HuH-7 (cell line): ENCODE measurements at places on chromosomes 3 and 15.
A peak's percentile ranks its signal among the peaks of the same experiment; 100 is the strongest.

DNA sequence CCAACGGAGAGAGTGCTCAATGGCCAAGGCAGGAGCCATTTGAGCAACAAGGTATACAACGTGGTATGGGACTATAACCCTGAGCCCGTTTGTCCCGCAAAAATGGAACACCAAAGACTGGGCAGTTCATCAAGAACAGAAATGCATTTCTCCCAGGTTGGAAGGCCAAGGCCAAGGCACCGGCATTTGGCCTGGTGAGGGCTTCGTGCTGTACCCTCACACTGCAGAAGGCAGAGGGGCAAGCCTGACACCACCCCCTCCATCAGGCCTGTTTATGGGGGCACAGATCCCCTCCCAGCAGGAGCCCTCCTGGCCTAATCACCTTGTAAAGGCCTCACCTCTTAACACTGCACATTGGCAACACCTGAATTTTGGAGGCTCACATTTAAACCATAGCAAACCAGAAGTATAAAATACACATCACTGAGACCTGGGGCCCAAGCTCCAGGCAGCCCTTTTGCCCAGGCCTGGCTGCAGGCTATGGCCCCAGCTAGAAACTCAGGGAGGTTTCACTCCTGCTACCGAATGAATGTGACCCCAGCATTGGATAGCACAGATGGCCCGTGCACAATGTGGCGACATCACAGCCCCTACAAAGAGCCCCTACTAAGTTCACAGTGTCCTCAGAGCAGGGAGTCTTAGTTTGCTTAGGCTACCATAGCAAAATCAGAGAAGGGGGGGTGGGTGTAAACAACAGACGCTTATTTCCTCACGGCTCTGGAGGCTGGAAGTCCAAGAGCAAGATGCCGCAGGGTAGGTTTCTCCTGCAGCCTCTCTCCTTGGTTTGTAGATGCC, 47.1 kb downstream of the KLF15 start:
- no peak for DNase-seq

GRCh38 chr3:147418808-147419701, 9.9 kb downstream of the ZIC1 start:
- no peak for DNase-seq

- DNase-seq: peak; percentile 39
Measured at GRCh38 chr3:185796431-185797107, 28.3 kb downstream of the IGF2BP2 start.

DNA sequence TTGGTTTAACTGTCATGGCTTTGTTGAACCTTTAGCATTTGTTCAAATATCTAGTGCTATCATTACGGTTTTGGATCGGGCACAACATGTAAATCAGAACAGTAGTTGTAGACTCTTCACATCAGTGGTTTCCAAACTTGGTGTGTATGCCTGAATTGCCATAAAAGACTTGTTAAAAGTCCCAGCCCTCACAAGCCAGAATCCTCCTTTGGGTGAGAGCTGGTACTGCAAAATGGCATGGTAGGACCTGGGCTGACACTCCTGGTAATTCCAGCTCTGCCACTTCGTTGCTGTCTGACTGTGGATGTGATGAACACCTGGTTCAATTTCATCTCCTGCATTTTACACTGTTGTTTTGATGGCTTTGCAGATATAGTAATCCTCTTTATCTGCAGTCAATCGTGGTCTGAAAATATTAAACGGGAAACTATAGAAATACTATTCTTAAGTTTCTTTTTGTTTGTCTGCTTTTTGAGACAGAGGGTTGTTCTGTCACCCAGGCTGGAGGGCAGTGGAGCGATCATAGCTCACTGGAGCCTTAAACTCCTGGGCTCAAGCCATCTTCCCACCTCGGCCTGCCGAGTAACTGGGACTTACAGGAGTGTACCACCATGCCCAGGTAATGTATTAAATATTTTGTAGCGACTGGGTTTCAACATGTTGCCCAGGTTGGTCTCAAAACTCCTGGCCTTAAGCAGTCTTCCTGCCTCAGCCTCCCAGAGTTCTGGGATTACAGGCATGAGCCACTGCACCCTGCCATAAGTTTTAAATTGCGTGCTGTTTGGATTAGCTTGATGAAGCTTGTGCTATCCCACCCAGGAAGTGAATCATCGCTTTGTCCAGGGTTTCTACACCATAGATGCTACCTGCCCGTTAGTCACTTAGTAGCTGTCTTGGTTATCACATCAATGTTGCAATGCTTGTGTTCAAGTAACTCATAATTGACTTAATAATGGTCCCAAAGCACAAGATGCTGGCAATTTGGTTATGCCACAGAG, 61.6 kb downstream of the RAB7A start:
- no peak for DNase-seq

GRCh38 chr15:78156653-78157052, 7.5 kb downstream of the IDH3A start:
- no peak for DNase-seq

DNA sequence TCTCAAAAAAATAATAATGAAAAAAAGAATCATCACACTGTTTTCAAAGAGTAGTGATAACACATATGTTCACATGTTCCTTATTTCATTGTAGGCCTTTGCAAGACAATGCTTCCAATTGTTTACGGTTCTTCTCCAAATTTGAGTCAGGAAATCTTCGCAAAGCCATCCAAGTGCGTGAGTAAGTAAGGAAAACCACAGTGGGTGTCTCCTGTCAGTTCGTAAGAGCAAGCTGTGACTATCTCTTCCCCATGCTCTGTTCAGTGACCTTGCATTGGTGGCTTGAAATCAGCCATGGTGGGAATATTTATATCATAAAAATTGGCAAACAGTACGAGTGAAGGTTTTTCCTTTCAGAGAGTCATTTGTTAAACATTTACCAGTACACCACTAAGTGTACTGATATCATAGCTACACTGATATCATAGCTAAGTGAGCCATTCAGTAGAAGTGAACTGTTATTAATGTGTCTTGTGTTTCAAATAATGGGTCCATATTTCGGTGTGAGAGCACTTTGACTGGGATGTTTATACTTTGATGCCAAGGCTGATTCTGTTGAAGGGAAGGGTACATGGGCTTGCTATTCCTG, 187.3 kb downstream of the AGBL1 start:
- no peak for DNase-seq

GRCh38 chr3:50412231-50412754, 53.0 kb upstream of the TMEM115 start:
- DNase-seq: no peak

DNA sequence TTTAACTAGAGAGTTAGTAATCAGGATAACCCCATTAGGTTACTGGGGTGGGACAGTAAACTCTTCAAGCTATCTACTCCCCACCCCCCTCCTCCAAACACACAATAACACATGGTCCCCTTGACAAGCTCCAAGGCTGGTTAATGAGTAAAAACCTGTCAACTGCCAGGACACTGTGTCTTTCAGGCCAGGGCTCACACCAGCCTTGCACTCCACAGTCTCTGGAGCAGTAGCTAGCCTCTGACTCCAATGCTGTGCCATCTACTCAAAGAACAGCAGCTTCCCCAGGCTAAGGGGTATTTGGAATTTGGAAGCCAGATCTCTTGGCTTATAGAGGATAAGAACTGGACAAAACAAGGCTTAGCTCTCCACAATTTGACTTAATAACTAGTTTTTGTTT, 115.8 kb downstream of the LRIG1 start:
- DNase-seq: no peak

DNA sequence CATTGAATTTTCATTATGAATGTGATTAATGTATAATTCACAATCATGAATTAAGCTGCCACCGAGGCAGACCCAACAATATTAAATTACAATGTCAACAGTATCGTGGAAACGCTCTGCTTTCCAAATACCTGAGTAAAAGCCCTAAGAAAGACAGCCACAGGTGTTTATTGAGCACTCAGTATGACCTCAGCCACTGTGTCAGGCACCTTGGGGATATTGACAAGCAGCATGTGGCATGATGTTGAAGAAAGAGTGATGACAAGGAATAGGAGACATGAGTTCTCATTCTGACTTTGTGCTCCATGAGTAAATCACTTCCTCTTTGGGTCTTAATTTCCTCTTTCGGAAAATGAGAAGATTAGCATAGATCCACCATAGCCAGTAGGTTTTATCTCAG, 12.8 kb downstream of the C2CD4A start:
- no peak for DNase-seq

DNA sequence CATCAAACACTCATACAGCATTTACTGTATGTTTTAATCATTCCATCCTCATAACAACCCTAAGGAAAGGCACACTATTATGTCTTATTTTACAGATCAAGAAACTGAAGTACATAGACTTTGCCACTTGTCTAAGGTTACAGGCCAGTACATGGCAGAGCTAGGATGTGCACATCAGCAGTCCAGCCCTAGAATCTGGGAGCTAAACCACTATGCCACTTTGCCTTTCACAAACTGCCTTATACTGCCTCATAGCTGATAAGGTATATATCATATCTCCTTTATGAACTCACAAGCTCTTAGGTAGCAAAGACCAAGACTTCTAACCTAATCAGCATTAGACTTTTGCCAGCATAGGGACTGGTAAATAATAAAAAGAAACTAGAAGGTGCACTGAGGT, 49.1 kb downstream of the MYO9A start:
- DNase-seq: no peak

DNA sequence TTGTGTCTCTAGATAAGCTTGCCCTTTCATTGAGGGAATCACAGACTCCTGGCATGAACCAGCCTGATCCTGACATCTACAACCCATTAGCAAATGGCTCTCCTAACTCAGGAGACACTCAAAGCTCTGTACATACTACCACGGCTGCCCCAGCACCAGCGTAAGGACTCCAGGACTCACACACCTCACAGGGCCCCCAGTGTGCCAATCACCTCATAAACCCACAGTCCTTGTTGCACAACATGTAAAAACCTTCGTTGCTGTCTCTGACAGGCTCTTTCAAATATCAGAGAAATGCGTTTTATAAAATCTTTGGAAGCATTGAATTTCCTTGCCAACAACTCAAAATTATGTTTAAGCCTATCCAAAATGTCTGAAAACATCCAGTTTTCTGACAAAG, 7.3 kb downstream of the FYCO1 start:
- DNase-seq: peak; percentile 47

GRCh38 chr3:46925585-46925934, 48.0 kb downstream of the PTH1R start:
- no peak for DNase-seq

DNA sequence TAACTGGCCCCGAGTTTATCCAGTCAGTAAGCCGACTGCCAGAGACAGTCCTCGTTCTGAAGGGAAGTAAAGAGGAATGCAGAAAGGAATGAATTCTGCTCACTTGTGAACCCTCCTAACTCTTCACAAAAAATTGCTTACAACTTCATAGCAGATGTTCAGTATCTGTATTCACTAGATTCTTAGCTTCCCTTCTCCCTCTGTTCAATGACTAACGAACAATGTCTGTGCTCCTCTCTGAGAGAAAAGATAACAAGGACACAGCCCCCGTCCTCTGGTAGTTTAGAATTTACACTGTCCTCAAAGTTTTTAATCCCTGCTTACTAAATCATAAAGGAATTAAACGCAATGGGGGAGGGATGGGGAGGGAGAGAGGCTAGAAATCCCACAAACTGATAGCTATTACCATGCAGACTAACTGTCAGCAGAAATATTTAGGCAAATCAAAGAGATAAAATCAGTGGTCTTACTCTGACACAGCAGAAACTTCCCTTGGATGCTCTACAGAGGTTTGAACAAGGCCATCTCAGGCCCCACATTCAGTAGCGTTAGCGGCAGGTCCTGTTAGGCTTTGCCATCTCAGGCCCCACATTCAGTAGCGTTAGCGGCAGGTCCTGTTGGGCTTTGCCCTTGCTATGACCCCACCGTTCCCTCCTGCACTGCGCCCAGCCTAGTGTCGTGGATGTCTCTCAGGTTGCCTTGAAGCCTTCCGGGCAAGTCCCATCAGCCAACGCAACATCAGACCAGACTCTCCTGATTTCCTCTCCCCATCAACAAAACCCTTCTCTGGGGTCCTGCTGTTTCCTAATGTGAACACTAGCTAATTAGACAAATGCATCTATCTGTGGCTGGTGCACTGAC, 23.4 kb downstream of the NRROS start:
- DNase-seq: no peak

DNA sequence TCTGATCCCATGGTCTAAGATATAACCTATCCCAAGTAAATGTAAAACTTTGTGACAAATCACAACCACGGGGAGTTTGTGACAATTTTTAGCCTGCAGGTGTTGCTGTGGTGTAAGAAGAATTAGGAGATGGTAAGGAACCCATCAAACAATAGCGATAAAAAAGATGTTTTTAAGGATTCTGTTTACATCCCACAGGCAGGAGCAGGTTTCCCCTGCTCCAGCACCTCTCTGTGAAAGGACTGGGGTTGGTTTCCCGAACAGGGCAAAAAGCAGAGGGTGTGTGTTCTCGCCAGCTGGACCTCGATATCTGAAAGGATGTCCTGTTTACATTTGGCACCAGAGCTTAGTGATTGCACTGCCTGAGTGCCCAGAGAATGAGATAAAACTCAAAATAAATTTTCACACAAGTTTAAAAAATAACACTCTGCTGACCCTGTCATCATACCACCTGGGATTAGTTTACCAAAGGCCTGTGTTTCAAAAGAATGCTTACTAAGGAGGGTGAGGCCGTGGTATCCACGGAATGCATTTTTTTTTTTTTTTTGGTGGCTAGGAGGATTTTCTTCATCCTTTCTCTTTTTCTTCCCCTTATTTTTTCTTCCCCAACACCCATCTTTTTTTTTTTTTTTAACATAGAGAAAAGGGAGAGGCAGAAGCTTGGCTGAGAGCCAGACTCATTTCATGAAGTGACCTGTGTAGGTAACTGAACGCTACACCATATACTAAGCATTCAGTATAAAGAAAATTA, 151.8 kb upstream of the DPH6 start:
- no peak for DNase-seq

DNA sequence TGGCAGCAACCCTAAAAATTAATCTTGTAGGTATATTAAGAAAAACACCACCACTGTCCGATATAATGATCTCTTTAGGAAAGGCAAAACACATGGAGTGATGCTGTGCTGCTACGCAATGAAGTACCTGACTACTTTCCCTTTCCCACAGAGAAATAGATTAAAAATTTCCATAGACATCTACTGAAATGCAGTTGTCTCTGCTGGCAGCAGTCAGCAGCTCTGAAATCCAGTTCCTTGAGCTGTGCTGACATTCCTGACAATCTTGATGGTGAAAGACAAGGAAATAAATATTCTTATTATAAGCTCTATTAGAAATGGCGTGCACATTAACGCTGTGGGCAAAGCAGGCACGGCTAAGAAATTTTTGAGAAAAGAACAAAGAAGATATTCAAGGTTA, 287.6 kb downstream of the IL5RA start:
- DNase-seq: no peak

- DNase-seq: no peak
Measured at GRCh38 chr3:134772591-134772990, 22.5 kb upstream of the EPHB1 start.
